KBM-7 (cell line): ENCODE measurements at places on chromosomes 5 and 9.

GRCh38 chr5:97745817-97746216 is 562.8 kb upstream of the RIOK2 start:
- DNase-seq: no peak

GRCh38 chr5:50786073-50786472 is 119.6 kb downstream of the PARP8 start:
- DNase-seq: no peak

DNA sequence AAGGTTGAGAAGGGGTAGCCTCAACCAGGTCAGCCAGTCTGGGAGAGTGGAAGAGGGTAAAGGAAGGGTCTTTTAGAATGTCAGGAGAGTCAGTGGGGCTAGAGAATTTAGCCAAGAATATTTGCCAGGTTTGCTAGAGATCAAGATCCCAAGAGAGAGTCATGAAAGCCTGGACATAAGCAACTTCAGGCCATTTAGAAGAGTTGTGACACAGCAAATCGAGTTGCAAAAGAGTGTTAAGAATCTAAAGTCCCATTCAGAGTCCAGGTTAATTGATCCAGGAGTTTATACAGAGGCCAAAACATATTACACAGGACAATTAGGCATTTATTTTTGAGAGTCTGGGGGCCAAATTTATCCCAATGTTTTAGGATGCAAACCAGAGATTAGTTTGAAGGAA is 1260.1 kb upstream of the ACO1 start:
- no peak for DNase-seq

GRCh38 chr9:114845373-114845772 is 39.5 kb upstream of the TNFSF15 start:
- no peak for DNase-seq

- DNase-seq: no peak
Measured at GRCh38 chr9:89661956-89662717, 57.3 kb downstream of the GADD45G start.

DNA sequence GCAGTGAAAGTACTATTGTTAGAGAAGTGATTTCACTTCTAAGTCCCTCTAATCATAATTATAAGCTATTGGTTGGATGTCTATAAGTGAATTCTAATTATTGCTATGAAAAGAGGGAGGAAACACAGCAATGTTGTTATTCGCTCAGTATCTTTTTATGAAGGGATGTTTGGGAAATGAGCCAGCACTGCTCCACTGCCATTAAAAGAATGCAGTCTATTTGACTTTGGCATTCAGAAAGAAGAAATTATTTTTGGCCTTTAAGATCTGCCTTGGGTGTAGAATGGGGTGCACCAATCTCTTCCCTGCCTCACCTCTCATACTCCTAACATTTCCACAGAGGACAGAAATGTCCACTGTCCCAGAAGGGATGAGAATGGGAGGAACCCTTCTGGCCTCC is 332.0 kb downstream of the SPATA31D1 start:
- no peak for DNase-seq

DNA sequence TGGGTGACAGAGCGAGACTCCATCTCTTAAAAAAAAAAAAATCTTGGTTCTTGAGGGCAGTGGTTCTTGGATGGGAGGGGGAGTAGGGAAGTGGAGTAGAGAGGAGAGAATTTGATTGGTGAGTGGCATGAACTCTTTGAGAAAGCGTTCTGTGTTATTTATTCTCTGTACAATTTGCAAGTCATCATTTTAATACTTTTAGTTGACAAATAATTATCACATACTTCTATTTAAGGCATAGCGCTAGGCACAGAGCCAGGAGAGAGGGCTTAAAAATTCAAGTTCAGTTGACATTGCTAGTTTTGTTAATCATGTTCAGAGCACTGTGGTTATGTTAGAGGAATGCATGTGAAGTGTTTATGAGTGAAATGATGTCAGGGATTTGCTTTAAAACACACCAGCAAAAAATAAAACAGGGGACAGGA is 24.6 kb downstream of the HSDL2 start:
- DNase-seq: no peak

DNA sequence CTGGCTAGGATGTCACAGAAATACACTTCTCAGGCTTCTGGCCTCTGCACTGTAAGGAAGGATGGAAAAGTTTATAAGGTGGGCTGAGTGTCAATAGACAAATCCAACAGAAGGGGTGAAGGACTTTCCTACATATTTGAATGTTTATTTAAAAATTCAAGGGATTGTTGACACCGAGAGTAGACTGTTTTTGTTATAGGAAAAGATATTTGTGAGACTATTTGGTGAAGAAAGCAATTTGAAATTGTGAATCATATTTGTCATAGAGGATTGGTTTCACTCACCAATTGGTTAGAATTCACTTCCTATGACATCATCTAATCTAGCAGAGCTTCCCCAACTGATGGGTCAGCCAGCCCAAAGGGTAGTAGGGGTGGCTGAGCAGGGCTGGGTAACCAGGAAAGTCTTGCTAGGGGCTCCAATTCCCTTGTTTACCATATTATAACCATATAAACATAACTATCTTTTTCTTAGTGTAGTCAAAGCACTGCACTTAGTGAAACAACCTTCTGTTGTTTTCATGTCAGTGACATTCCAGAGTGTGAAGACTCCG is 14.9 kb upstream of the MEGF10 start:
- no peak for DNase-seq

DNA sequence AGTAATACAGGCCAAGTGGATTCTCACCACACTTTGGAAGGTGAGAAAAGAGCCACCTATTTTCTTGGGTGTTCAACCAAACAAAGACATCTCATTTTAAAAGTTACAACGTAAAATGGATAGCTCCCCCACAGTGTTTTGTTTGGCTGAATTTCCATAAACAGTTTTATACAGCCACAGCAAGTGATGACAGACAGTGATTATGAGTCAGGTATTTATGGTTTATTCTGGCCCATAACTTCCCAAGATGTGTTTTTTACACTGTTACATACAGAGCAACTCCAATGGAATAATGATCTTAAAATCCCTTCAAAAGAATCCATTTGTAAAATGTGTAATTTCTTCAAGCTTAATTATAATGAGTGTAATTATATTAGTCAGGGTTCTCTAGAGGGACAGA is 421.3 kb downstream of the TLE1 start:
- DNase-seq: no peak

- no peak for DNase-seq
Measured at GRCh38 chr5:125550274-125550673, 803.8 kb upstream of the ZNF608 start.
